Activated CD4-positive, alpha-beta T cell treated with anti-CD3 and anti-CD28 coated beads, Interleukin-10, Interleukin-2, amounts not matched to agents 100 ng/mL and 50 ng/mL, durations not matched to agents 16 hours and 8 hours (primary cell): ENCODE measurements at places on chromosomes 6 and 20.

DNA sequence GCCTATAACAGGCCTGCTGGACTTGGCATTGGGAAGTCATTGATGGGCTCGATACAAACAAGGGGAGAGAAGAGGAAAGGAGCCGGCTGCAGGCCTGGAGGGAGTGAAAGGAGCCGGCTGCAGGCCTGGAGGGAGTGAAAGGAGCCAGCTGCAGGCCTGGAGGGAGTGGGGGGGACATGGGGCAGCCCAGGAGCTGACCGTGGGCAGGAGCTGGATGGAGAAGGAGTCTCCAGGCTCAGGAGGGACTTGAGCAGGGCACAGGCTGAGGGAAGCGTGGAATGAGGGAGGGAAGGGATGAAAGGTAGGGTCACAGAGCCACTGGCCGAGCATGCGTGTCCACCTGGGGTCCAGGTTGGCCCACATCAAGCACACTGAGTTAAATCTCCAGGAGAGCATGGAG is 32.0 kb downstream of the RPP40 start:
- no peak for DNase-seq

DNA sequence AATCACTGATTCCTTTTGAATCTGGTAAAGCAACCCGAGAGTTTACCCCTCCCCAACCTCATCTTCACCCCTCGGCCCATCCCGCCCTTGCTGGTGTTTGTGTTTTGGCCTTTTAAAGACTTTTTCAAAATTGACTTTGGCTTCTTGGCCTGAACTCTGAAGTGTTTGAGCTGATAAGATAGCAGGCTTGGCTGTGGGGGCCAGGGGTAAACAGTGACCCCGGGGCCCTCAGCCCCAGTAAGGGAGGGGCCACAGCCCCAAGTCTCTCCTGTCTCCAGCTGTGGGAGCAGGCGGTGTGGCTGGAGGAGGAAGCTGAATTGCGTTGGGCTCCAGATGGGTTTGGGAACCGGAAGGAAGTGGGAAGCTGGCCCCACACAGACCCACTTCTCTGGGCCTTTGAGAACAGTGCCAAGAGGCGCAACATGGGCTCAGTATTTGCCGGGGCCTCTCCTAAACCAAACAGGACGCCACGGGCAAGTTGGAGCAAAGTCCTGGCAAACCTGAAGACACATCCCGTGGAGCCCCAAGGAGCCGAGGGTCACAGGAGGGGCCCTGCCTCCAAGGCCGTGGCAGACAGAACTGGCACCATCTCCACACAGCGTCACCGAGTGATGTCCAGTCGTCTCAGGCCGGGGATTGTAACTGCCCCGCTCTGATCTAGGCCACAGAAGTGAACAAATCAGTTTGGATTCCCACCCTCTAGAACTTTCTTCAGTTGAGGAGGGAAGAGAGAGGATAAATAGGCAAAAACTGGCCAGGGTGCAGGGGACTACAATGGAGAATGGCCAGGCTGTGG is 54.3 kb upstream of the PTPN1 start:
- DNase-seq = no peak

DNA sequence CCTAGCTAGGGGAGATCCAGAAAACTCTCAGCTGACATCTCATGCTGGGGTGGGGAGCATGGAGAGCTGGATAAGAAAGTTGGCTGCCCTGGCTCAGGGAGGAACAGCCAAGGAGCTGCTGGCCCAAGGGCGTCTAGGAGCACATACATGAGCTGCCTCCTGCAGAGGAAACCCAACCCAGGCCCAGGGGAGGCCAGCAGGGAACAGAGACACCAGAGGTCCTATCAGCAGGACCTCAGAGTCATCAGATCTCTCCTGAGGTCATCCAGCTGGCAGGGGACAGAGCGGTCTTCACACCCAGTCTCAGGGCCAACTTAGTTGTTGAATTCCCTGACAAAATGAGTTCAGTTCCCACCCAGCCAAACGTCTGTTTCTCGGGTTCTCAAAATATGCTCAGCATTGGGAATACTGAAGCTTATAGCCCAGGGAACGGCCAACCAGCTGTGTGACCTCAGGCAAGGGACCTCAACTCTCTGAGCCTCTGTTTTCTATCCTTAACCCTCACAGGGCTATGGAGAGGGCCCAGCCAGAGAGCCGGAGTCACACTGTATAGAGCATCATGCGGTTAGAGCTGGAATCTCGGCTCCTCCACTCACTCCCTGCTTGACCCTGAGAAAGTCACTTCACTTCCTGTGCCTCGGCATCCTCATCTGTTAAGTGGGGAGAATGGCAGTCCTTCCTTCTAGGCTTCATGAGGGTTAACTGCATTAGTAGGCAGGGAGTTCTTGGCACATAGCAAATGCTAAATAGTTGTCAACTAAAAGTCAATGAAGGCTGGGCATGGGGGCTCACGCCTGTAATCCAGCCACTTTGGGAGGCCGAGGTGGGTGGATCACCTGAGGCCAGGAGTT is 13.8 kb downstream of the ADA start:
- no peak for DNase-seq

GRCh38 chr6:131244942-131245341 is 109.7 kb downstream of the AKAP7 start:
- DNase-seq = peak; percentile 51

DNA sequence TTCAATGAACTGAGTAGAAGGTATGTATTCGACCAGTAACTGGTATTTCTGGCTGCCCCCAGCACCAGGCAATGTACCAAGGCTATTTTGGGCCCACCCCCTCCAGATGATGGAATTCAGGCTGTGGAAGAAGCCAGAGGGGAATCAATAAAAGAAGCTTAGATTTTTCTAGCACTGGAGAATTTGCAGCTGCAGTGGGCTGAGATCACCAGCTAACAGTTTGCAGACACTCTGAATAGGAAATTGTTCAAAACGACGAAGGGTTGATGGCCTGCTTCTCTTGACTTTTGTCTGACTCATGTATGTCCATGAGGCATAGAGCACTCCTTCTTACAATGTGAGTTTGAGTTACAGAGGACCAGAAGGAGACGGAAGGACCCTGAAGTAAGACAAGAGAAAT is 32.4 kb upstream of the FBXO9 start:
- no peak for DNase-seq

GRCh38 chr20:1801929-1802306 is 93.3 kb upstream of the SIRPA start:
- no peak for DNase-seq

DNA sequence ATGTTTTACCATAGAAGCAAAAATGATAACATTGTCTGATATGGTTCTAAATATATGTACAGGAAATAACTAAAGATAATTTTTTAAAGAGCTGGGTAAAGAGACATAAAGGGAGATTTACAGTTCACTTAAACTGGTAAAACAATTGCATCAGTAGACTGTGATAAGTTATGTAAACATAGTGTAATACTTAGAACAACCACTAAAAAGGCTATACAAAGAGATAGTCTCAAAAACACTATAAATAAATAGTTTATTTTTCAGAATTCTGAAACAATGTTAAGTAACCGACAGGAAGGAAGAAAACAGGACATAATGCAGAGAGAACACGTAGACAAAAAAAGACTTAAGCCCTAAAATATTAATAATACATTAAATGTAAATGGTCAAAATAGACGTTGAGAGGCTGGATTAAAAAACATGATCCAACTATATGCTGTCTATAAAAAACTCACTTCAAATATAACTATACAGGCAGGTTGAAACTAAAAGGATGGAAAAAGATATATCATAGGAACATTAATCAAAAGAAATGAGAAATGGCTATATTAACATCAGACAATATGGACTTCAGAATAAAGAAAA is 32.7 kb upstream of the ATXN1 start:
- DNase-seq = no peak

DNA sequence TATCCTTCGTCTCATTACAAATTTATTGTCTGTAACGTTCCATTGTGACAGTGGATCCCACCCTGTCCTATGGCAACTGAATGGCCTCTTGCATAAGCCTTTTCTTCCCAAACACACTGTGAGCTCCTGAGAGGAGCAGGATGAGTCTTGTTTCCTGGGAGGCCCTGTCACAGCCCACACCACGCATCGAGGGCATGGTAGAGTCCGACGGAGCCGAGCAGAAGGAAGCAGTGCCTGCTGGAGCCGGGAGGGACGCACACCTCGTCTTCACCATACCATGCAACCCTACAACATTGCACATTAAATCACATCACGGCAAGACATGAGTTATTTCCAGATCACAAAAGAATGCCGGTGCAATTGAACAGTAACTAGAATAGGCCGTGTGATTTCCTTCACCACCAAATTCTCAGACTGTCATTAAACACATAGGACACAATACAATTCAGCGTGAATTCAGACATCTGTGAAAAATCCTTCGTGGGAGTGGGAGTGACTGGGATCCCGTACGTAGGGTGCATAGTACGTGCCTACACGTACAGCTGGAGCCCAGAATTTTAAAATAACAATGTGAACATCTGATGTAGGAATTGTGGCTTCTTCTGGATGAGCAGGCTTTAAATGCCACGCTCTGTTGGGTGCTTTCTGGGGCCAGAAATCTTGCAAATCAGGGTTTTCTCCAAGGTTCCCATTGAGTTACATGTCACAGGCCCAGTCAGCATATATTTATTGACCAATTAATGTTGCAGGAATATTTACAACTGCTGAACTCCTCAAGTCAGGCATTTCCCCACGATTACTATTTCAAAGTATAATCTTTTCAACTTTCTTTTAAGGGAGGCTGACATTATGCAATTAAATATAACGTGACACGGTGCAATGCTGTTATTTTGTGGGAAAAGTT is 201.8 kb downstream of the TTLL2 start:
- DNase-seq = no peak

GRCh38 chr6:35151466-35151865 is 10.3 kb upstream of the TCP11 start:
- DNase-seq = no peak

DNA sequence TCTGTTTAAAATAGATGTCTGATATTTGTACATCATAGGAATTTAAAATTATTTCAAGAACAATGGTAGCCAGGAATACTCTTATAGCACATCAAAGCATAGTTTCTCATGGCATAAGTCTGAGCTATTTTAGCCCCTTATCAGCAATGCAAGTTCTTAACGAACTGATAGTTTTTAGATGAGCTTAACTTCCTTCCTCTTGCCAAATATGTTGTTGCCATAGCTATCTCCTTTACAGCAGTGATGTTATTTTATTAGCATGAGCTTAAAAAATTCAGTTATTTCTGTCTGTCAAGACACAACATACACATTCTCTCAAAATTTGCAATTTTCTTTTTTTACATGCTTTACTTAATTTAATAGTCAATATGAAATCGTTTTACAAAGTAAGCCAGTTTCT is 867.2 kb downstream of the PHF3 start:
- DNase-seq = no peak

DNA sequence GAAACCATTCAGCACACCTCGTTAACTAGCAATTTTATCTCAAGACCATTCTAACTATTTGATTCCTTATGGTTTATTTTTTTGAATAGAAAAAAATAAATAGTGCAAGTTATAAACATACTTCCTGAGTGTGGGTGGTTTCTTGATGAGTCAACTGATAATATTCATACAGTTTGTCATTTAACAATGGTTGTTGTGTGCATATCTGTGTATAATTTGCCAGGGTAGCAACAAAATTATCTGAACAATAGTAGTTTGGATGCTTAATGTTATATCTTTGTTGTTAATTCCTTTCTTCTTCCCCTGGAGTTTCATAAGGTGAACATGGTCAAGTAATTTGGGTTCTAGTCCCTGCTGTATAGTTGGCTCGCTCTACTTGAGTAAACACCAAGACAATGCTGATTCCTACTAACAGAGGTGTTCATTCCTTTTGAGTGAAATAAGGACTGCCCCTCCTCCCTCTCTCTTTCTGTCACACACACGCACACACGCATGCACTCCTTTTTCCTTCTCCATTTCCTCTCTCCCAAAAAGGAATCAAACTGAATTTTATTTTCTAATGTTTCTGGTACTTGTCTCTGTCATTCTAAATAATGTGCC is 938.1 kb upstream of the EPHA7 start:
- no peak for DNase-seq

- no peak for DNase-seq
Measured at GRCh38 chr6:150749091-150749670, 116.3 kb upstream of the MTHFD1L start.

- no peak for DNase-seq
Measured at GRCh38 chr6:56573624-56574023, 69.1 kb downstream of the DST start.

GRCh38 chr6:108782179-108783041 is 65.8 kb upstream of the ARMC2 start:
- DNase-seq = peak; percentile 84

GRCh38 chr6:42963855-42964605 is 3.5 kb downstream of the GNMT start:
- peak; percentile 54 for DNase-seq

DNA sequence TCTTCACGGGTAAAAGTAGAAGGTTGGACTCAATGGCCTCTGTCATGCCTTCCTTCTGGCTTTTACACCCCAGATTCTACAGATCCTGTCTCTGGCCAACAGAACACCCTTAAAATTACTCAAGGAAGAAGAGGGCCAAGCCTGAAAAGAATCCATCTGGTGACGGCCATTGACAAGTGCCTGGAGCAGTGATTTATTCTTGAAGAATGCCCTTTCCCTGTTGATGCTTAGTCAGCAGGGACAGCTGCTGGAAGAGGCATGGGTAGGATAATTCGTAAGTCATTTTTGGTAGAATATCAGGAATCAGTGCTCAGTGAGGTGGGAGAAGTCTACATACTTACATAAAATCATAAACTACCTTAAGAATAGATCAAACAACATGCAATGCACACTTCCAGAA is 397.9 kb downstream of the SAMD5 start:
- no peak for DNase-seq

DNA sequence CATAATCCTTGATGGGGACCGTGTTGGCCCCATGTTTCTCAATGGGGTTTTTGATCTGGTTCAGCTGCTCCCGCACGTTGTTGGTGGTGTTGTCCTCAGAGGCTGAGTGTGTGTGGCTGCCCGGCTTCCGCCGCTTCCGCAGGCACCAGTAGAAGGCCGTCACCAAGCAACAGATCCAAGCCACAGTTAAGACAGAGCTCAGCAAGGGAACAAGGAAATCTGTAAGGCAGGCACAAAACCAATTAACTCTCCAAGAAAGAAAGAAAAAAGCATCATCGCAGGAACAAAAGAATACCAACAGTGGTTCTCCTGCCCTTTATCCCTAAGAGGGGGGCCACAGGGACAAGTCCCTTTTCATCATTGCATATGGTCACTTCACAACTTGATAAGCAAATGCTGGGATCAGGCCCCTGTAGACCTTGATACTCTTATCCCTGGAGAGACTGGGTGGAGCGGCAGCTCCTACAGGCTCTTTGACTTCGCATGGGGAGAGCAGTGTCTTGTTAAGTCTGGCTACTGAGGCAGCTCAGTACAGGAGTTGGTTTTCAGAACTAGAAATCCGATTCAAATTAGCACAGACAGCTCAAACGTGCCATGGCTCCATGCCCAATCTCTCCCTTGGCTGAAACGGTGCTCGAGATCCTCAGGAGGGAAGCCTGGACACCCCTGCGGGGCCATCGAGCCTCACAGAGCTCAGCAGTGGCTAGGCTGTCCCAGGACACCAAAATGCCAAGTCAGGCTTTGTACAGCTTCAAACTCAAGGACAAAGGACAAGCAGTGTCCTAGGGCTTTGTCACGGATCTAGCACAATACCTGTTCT is 33.9 kb downstream of the JAG1 start:
- DNase-seq = no peak

GRCh38 chr20:52959125-52959524 is 13.0 kb upstream of the TSHZ2 start:
- DNase-seq = no peak

GRCh38 chr6:145276756-145277155 is 458.6 kb downstream of the EPM2A start:
- DNase-seq = no peak
